ENCODE measurements at places on chromosomes 16 and 17.

DNA sequence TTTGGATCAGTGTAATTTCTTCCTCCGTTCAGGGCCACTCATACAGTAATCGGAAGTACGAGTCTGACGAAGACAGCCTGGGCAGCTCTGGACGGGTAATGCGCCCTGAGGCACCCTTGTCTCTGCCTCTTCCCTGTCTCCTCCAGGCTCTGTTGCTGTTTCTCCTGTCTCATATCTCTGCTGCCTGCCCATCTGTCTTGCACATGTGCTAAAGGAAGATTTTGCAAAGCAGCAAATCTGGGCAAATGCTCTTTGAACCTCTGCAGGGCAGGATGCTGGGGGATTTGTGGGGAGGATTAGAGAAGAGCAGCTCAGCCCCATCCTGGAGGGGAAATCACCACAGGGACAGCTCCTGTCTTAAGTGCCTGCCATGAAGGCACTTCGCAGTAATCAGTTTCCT is 32.4 kb upstream of the POLR3E start:
- DNase-seq = no peak

DNA sequence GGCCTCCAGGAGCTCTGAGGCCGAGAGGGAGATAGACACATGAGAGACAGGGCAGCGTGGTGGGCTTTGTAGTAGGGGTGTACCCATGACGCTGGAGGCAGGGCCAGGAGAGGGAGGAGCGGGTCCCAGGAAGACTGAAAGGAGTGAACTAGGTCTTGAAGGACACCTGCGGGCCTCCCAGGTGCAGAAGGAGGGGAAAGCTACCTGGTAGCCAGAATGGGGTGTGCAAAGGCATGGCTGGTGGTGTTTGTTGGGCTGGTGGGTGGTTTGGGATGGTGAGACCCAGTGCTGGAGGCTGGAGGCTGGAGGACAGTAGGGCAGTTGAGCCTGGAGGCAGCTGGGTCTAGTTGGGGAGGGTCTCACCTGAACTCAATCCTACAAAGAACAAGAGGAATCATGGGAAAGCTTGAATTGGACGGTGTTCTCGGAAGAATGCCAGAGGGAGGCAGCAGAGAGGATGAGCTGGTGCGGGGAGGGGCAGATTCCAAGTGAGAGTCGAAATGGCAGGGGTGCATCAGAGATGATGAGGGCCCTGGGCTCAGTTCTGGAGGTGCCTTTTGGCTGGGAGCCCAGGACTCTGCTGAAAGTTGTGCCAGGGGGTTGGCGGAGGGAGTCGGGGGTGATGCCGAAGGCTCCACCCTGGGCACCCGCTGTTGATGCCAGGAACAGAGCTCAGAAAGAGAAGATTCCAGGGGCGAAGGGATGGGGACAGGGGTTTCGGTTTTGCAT is 21.2 kb downstream of the C1QTNF1 start:
- DNase-seq = no peak

- no peak for DNase-seq
Observed at GRCh38 chr16:20826039-20826566, 19.8 kb downstream of the REXO5 start.

DNA sequence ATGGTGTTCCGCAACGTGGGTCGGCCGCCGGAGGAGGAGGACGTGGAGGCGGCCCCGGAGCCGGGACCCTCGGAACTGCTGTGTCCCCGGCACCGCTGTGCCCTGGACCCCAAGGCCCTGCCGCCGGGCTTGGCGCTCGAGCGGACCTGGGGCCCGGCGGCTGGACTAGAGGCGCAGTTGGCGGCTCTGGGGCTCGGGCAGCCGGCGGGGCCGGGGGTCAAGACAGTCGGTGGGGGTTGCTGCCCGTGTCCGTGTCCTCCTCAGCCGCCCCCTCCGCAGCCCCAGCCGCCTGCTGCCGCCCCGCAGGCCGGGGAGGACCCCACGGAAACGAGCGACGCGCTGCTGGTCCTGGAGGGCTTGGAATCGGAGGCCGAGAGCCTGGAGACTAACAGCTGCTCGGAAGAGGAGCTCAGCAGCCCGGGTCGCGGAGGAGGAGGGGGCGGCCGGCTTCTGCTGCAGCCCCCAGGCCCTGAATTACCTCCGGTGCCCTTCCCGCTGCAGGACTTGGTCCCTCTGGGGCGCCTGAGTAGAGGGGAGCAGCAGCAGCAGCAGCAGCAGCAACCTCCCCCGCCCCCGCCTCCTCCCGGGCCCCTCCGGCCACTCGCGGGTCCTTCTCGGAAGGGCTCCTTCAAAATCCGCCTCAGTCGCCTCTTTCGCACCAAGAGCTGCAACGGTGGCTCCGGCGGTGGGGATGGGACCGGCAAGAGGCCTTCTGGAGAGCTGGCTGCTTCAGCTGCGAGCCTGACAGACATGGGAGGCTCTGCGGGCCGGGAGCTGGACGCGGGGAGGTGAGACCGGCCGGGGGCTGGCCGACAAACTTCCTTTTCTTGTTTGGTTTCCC is 821 bp downstream of the SOCS7 start:
- no peak for DNase-seq

- DNase-seq = no peak
Observed at GRCh38 chr17:58328195-58329034, at the start of gene TSPOAP1. Gene TSPOAP1 (minus strand): TSS chr17:58328795. CDS start chr17:58327920, 875 bp downstream.

- DNase-seq = no peak
Observed at GRCh38 chr17:42230225-42230624, 35.9 kb upstream of the GHDC start.

DNA sequence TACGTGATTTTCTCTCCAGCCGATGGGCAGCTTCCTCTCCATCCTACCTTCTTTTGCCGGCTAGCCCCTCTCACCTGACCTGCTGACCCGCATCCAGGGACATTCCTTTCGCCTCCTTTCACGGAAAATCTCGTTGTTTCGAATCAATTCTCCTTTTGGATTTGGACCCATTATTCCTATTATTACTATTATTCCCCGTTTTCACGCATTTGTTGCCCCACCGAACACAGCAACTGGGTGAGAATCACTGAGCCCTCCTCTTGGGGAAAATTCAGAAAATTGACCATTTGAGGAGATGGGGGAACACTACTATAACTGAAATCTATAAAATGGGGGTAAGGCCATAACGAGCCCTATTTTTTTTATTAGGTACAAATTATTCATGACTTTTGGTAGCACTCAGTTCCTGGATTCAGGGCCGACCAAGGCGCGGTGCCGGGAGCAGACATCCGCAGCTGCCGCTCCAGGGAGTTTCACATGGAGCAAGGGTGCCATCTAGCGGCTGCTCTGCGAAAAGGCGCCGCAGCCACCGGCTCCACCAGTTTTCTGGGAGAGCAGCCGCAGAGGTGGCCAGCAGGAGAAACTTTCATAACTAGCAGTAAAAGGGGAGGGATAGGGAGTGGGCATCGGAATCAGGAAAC is 3.3 kb upstream of the HOXB8 start:
- DNase-seq = peak; percentile 60

DNA sequence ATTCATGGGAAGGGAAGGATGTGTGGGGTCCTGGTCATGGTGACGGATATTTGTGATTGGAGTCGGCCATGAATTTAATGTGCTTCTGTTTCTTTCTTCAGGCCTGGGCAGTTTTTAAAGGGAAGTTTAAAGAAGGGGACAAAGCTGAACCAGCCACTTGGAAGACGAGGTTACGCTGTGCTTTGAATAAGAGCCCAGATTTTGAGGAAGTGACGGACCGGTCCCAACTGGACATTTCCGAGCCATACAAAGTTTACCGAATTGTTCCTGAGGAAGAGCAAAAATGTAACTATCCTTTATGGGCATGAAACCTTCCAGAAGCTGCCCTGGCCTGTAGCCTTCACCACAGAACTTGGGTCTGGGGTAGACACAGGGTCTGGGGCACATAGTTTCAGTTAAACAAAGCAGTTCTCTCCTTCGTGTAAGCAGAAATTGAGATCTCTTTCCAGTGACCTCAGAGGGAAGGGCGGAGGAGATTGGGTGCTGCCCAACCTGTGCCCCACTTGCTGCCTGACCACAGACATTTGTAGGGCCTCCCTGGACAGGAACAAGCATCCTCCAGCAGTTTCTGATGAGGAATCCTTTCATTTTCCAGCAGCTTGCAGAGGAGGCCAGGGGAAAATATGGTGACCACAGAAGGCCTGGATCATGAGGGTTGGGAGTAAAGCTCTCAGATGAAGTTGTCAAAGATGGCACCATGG is 10.1 kb downstream of the IRF8 start:
- DNase-seq = no peak

DNA sequence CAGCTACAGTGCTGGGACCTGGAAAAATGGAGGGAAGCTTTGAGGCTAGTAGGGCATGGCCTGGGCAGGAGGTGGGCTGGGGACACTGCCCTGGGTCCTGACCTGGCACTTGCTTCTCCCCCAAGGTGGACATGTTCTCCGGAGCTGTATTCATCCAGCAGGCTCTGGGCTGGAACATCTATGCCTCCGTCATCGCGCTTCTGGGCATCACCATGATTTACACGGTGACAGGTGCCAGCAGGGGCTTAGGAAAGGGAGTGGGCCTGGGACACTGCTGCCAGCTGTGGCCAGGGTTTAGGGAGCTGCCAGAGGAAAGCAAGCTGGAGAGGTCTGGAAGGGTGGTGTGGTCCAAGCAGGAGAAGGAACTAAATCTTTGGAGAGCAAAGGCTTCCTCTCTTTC is 3.1 kb downstream of the SLC5A2 start:
- no peak for DNase-seq

GRCh38 chr17:39751637-39752036 is 13.9 kb downstream of the GRB7 start:
- no peak for DNase-seq

- peak; percentile 75 for DNase-seq
Observed at GRCh38 chr16:28158136-28158535, 53.6 kb downstream of the XPO6 start.

DNA sequence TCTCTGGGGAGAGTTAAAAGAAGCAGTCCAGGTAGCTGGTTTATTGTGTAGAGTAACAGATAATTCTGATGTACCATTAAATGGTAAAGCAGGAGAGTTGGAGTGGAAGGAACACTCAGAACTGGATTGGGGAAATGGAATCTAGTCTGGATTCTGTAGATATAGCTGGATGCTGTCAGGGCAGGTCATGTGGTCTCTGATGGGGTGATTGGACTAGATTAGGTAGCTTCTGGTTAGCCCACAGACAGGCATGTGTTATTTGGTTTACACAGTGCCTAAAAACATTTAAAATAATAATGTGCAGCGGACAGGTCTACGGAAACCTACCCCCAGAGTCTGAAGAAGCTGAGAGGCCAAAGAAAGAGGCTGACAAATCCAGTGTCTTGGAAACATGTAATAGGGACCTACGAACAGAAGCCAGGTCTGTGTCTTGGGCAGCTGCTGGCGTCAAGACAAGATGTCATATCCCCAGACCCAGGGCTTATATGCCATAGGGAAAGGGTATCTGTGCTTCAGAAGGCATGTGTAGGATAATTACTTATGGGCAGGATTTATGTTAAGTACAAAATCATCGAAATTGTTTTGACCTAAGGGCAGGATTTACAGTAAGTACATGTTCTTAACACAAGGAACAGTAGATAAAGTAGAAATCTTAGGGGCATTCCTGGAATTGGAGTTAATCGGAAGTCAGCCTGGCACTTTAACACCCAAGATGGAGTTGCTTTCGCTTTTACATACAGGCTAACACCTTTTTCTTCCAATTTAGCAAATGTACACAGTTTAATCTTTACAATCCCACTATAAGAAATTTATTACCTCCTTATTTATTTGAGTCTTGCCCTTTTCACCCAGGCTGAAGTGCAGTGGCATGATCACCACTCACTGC is 12.4 kb downstream of the LUC7L3 start:
- no peak for DNase-seq

DNA sequence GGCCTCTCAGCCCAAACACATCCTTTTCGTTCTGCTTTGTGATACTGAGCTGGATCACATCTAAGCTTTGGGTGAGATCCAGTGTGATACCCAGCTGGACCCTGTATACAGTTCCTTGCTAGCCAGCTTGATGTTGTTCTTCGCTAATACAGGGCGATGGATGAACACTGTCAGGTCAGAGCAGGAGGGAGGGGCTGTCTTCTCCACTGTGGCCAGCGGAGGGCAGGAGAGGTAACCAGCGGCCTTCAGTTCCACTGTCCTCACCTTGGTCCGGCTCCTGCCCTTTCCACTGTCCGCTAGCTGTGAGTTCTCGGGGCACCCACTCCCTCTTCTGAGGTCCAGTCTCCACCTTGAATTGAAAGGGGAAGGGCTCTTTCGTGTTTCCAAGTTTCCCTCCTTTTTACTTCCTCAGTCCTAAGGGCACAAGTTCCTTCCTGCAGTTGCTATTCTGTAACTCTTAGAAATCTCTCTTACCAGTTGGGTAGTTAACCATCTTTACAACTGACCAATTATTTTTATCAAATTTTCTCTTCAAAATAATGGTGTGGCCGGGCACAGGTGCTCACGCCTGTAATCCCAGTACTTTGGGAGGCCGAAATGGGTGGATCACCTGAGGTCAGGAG is 3.0 kb upstream of the ZNF213 start:
- DNase-seq = no peak

GRCh38 chr17:28041844-28042656 is 427 bp upstream of the NLK start:
- DNase-seq = no peak

DNA sequence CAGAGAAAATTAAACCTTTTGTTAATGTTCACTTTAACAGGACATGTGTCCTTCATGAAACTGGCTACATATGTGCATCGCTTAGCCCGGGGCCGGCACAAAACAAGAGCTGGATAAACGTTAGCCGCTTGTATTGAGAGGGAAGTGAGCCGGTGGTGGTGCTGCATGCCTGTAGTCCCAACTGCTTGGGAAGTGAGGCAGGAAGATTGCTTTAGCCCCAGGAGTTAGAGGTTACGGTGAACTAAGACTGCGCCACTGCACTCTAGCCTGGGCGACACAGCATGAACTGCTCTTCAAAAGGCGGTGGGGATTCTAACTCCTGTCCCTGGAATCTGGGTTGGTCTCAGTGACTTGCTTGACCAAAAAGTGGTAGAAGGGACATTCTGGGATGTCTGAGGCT is 15.0 kb upstream of the SPHK1 start:
- DNase-seq = no peak

DNA sequence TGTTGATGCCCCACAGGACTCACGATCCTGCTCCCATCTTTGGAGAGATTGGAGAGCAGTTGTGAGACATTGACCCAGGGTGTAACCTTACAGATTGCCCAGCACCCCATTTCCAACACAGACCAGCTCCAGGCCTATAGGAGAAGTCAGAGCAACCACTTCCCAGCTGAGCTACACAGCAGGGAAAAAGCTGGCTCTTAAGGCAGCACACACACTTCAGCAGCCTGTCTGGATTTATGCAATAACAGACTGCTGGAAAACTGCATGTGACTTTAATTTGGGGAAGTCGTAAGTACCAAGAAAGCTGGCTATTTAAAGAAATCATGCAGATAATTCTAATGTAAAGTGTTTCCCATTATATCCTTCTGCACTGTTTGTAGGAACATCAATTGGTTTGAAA is 30.8 kb downstream of the NOG start:
- DNase-seq = peak; percentile 25

DNA sequence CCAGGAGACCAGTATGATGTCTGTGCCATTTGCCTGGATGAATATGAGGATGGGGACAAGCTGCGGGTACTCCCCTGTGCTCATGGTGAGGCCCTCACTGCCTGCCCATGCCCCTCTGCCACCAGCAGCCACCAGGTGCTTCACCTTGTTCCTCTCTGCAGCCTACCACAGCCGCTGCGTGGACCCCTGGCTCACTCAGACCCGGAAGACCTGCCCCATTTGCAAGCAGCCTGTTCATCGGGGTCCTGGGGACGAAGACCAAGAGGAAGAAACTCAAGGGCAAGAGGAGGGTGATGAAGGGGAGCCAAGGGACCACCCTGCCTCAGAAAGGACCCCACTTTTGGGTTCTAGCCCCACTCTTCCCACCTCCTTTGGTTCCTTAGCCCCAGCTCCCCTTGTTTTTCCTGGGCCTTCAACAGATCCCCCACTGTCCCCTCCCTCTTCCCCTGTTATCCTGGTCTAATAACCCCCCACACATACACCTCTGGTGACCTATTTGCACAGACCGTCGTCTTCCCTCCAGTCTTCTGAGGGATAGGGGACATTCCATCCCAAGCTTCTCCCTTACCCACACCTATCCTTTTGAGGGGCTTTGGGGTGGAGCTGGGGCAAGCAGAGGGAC is 3.7 kb downstream of the PFN1 start:
- no peak for DNase-seq

Measured in fibroblast of gingiva (primary cell).